Activated CD8-positive, alpha-beta T cell treated with anti-CD3 and anti-CD28 coated beads, Interleukin-2, amount 10 ng/mL, durations not matched to agents 7 days and 5 days (primary cell): ENCODE measurements at places on chromosomes 6 and 20. TPM values are rescaled to one million over a fixed set of nuclear protein-coding genes. Genes with fewer than 3 reads are reported as not detected.

DNA sequence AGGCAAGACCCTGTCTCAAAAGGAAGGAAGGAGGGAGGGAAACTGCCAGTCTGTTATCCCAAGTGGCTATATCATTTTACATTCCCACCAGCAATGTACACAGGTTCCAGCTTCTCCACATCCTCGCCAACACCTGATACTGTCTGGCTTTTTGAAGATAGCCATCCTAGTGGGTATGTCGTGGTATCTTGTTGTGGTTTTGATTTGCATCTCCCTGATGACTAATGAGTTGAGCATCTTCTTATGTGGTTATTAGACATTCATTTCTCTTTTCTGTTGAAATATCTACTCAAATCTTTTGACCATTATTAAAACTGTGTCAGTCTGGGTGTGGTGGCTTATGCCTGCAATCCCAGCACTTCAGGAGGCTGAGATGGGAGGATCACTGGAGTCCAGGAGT, 47.9 kb upstream of the ARID1B start:
- no peak for DNase-seq

DNA sequence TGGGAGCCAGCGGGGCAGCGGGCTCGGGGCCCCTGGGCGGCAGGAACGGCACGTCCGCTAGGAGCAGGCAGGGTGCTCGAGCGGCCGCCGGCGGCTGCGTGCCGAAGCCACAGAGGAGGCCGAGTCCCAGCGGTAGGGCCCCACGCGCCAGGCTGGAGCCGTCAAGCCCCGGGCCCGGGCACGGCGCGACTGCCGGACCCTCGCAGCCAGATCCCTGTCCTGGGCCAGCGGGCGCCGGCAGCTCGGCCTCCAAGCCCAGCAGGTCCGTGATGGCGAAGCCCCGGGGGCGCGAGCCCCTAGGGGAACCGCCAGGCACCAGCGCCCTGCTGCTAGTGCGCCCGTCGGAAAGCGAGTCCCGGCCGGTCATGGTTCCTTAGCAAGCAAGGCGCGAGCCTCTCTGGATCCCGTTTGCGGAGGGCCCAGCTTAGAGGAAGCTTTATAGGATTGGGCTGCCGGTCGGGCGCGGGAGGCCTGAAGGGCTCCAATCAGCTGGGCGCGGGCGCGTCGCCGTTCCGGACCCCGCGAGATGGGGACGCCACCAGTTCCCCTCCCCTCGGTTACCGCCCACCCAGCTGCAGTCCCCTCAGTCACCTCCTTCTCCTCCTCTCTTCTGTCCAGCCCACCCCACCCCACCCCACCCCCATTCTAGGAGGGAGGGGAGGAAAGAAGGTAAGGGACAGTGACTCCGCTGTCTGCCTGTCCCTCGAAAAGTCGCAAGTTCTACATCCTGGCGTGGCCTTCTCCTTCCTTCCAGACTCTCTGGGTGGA, at the start of gene VSX1:
VSX1 (minus strand) TSS at position 412 of the 768 bp plus-strand sequence; CDS start at position 367, 45 bp downstream.
- DNase-seq, result no peak

DNA sequence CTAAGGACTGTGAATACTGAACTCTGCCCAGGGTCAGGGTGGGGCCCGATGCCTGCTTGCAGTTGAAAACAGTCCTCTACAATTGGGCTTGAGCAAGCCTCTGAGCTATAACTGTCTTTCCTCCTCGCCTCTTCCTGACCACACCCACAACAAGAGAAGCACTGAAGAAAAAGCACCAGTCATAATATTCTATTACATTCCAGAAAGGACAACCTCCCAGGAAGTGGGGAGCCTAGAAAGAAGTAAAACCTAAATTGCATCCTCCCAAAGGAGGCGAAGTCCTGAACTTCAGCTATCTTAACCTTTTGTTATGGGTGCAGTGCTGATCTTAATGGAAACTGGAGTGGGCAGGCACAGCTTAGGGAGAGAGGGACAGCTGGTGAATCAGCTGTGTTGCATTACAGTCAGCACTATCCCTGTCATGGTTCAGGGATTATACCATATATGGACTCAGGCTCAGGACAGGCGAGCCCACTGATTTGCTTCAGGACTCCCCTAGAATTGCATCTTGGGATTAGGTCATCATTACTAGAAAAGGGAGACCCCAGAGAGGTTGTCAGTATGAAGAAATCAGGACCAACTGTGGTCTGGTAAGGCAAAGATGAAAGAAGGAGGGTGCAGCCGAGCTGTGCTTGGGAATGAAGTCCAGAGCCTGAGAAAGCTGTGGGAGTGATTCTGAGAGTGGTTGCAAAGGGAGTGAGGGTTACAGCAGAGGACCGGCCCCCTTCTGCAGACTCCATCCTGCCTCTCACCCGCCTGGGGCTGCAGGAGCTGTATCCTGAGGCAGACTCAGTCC, 18.3 kb upstream of the TRAM2 start:
- no peak for DNase-seq

GRCh38 chr6:73929405-73929804, 233.4 kb downstream of the CD109 start:
- DNase-seq, result no peak

DNA sequence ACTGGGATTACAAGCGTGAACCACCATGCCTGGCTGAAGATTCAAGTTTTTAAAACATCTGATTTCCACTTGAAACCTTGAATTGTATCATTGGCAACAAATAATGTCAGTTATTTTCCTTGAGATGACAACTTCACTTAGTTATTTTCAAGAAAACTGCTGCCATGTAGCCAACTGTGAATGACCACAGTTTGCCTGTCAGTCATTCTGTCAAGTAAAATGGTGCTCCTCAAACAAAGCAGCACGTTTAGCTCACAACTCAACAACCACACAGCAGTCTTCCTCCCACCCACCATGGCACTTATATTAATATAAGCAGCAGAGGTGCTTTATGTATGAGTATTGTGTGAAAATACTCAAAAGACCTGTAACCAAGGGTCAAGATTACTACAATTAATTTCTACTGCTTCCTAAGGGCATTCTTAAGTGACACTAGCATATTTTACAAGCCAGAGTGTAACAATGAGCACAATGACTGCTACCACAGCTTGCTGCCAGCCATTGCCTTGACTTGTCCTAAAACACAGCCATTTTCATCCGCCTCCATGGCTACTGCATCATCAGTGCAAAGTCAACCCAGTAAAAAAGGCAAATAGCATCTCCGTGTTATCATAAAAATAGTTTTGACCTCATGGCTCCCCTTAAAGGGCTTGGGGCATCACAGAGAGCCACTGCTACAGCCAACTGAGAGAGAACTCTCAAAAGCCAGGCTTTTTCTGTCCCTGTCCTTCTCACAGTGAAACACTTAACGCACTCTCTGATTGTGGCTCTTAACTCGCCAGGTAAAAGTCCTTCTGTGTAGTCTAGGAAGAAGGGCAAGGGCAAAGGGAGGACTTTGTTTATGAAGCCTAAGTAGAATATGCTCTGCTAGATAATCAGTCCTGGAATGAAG, 96.4 kb upstream of the TAB2 start:
- no peak for DNase-seq

DNA sequence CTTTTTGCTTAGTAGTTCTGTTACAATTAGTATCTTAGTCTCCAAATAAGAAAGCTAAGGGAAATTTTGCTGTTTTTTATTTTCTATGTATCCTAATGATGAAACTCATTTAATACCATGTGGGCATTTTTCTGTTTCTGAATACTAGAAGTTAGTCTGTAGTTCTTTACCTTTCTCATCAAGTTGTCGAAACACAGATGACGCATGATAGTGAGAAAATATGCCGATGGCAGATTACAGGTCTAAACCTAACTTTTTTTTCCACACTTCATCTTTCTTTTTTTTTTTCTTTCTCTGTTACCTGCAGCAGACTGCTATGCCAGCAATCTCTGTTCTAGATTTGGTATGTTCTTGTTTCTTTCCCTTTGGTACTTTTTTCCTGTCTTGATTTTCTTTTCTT, 43.3 kb upstream of the KIF25 start:
- DNase-seq, result no peak

GRCh38 chr20:23513164-23513563, 22.2 kb downstream of the CST8 start:
- DNase-seq, result no peak

DNA sequence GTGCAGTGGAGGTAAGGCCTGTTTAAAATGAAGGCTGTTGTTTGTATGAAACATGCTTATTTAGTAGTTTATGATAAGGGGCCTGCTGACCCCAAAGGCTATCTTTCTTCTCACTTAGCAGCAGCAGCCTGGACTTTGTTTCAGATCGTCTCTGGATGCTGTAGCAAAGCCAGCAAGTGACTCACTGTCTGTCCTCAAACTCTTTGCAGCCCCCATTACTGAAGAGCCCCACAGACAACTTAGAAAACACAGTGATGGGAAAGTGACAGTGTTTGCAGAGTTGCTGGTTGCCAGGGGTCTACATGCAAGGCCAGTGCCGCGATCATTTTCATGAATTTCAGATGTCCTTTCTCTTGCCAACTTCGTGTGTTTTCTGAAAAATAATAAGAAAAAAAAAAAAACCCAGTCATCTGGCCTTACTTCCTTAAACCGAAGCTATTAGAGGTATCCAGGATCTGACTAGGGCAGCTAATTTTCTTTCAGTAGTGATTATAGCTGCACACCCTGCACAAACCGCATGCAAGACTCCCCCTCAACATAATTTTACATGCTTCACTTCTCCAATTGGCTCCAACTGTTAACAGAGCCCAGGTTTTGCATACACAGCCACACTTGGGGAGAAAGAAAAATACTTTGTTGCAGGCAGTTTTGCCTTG, 11.6 kb upstream of the F13A1 start:
- no peak for DNase-seq

DNA sequence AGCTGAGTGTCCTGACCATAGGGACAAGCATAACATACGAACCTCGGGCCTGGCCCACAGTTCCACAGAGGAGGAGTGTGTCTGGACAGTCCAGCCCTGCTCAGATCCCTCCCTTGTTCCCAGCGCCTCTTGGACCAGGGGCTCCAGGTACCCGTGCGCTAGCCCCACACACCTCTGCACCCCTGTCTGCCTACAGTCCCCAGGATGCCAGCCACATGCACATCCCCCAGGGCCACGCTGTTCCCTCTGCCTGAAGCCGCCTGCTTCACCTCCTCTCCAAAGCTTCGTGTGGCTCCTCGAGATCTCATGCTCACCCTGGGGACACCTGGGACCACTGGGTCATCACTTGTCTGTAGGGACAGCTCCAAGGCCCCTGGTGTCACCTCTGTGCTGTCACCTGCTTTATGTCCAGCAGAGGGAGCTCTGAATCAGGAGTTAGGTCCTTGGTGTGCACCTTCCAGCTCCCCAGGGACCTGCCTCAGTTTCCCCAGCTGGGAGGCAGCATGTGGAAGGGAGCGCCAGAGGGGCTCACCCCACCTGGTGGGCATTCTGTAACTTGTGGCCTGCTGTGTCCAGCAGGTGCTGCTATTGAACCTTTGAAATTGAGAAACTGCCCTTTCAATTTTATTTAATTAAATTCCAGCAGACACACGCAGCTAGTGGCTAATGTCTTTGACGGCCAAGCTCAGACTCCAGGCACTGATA, 7.3 kb upstream of the YTHDF1 start:
- peak; percentile 67 for DNase-seq

DNA sequence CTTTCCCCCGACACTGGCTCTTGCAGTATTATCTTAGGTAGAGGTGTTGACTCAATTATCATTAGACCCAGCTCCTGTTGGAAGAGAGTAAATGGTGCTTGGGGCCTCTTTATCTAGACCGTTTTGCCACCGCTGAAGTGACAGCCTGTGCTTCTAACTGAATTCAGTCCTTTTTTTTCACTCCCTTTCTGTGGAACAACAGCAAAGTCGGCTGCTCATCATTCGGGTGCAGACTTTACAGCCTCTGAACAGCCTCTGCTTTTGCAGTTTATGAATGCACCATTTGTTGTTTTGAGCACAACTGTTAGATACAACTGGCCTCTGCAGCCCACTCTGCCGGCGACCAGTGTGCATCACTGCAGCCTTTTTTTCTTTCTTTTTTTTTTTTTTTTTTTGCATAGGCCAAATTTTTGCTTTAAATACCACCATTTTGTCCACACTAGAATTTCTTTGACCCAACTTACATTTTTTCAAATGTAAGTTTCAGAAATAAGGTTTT, 35.8 kb downstream of the RREB1 start:
- DNase-seq, result no peak

GRCh38 chr6:32937230-32937633, 3.6 kb downstream of the HLA-DMB start:
- no peak for DNase-seq

DNA sequence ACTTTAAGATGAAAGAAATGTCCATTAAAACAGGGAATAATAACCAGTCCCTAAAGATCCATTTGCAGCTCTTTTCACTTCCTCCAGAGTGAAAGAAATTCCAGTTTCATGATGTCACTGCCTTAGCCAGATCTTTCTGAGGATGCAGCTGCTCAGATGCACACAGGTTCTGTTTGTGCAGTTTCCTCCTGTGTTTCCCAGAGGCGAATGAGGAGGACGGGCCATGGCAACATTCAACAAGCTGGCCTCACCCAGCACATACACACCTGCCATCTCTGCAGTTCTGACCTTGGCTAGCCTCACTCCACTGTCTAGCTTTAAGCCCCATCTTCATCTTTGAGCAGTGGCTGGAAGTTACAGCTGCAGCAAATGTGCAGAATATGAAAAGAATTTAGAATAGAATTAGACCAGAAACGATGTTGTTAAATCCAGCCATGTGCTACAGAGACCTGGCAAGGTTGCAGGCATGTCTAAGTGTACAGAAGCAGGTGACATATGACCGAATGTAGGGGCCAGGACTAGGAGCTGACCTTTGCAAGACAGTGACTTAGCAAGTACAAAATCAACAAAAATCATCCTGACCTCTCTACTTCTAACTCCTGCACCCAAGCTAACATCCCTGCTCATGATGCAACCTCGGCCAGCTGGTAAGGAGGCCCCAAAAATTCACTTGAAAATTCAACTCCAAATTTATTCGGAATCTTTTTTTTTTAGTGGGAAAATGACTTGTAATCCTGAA, 35.0 kb downstream of the FAM50B start:
- no peak for DNase-seq

DNA sequence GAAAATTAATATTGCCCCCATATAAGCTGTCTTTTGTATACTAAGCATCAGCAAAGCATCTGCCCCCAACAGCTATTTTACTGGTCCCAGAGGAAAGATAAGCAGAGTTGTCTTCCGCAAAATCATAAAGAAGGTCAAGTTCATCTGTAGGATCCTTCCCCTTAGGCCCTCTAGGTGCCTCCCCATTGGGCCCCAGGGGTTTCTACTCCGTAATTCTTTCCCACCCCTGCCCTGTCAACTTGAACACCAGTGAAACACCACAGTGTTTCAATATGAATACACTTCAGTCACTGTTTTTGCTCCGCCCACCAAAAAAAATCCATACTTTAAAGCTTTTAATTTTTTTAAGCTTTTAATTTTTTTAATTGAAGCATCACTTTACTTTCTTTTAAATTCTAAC, 159.2 kb downstream of the ATXN1 start:
- DNase-seq, result no peak

- no peak for DNase-seq
Observed at GRCh38 chr6:32517654-32518445, 12.2 kb downstream of the HLA-DRB5 start.

The TRIM38 gene
- total RNA-seq, result 19.1 TPM

The SLPI gene
- not detected for total RNA-seq

The RAET1E gene
- total RNA-seq, result not detected
